ENCODE measurements at places on chromosomes 6 and 20.

DNA sequence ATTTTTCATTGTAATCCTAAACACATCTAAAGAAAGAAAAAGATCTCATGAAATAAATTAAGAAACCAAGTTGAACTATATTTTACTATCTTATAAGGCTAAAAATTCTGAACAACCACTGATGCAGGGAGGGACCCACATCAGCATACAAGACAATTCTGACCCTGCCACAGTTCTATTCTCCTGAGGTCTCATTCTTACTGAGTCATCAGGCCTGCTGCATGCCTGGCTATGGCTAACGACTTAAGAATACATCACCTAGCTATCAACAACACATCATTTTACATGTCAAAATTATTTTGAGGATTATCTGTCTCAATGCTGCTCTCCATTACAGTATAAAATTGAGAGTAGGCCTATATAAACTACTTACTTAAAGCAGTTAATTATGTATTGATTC, 52.9 kb downstream of the FBXL4 start:
- DNase-seq: no peak

- DNase-seq: no peak
These were observed 52.5 kb downstream of the ALDH5A1 start for GRCh38 chr6:24547243-24547642.

DNA sequence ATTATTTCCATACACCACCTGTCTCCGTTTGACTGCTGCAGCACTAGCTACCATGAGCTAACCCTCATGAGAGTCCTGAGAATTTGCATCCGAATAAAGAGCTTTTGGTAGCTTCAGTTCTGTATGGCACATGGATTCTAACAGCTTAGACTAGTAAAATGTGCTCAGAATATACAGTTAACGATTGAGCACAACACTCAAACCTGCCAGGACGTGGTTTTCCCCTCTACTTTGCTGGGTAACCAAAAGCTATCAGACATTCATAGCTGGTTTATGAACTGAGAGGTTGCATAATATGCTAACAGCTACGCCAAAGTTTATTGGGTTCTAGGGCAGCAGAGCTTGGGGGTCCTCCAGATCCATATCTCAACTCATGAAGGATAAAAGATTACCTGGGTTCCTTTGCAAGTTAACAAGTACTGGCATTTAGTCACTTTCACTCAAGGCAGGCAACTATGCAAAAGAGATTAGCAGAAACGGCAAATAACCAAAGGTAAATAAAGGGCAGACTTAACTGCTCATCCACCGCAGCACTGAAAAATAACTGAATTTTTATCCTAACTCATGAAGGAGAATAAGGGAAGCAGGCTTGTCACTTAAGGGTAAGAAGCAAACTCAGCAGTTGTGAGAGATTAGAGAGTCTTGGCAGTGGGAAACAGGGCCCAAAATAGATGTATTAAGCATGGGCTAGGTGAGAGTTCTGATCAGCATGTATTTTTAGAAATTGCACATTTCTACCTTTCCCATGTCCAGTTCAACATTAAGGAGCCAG, 29.4 kb downstream of the NUDT3 start:
- no peak for DNase-seq

- DNase-seq: no peak
These were observed 435.4 kb downstream of the BCKDHB start for GRCh38 chr6:80541886-80542285.

- DNase-seq: no peak
These were observed 391.6 kb downstream of the PLCB1 start for GRCh38 chr20:8523684-8524083.

GRCh38 chr6:142913511-142914047, 31.4 kb downstream of the HIVEP2 start:
- DNase-seq: no peak

GRCh38 chr6:144928847-144929246, 643.7 kb downstream of the UTRN start:
- no peak for DNase-seq

GRCh38 chr20:52305858-52306257, 114.3 kb upstream of the ZFP64 start:
- DNase-seq: no peak

DNA sequence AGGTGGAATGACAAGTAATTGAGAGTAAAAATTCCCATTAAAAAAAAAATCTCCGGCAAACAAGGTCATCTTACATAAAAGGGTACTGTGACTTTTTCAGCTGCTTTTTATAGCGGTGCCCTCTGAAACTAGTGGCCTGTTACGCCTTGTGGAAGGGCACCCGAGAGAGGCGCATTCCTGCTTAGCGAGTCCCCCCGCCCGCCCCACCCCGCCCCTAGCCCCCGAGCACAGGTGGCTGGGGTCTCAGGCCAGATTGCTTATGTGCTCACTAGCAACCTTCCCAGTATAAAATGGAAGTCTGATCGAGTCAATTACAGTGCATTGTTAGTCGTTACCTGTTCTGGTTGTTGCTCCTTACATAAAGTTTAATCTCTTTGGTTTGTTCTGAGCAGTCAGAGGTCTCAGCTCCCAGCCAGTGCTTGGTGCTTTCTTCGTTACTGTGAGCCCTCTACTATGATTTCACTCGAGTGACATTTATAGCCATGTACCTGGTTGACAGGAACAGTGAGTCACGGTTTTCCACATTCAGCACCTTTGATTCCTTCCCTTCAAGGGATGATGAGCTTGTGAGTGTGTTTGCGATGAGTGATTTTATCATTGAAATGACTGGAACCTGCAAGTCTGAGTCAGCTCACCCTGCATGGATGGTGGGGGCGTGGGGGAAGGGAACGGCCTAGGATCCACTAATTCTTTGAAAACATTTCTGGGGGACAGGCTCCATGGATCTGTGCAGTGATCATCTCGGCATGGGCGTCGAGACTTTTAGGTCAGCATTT, 47.6 kb downstream of the ZDHHC14 start:
- DNase-seq: no peak

DNA sequence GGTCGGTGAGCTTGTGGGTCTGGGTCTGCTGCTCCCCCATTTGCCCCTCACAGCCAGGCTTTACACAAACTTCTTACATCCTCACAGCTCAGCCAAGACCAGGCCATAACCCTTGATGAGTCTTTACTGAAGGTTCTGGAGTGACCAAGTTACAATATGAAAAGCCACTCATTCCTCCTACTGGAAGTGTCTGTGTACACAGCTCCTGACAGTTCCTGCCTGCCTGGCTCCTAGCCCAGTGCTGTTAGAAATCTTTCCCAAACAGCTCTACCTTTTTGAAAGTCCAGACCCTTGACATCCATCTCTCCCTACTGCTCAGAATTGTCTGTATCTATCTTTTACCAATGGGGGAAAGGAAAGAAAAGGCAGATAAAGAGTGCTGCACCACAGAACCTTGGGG, 106.9 kb downstream of the PAX1 start:
- no peak for DNase-seq

- no peak for DNase-seq
These were observed 68.5 kb upstream of the FOXO3 start for GRCh38 chr6:108492131-108492766.

DNA sequence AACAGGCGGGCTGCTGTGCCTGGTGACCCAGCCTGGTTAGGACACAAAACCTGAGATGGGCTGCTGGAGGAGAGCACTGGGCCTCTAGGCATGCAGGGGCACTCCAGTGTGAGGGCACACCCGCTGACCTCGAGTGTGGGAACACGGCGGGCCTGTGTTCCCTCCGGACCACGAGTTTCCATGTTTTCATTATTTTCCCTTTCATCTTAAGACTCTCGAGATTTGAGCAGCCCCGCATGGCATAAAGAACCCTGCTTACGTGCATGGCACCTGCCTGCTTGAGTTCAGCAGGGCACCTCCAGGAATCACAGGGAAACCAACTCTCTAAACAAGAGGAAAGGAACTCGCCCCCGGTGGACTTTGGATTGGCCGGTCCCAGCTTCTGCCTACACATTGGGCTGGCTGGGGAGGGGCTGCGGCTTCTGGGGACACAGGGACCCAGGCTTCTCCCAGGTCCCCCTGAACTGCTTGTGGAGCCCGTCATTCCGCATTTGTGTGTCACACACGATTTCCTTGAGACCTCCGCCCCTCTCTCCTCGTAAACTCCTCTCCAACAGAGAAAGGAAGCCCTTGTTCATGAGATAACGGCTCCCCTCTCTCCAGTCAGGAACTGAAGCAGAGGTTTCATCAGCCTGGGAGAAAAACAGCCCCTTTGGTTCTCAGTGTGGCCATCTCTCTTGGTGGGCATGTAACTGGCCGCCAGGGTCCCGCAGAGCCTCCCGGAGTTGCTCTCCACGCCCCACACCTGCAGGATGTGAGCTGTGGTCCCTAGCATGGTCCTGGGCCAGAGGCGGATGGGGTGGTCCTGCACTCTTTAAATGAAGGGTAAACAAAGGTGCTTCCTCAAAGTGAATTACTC, 181.8 kb downstream of the TTLL2 start:
- DNase-seq: no peak

- DNase-seq: no peak
These were observed 721.1 kb upstream of the CITED2 start for GRCh38 chr6:140095532-140095931.

DNA sequence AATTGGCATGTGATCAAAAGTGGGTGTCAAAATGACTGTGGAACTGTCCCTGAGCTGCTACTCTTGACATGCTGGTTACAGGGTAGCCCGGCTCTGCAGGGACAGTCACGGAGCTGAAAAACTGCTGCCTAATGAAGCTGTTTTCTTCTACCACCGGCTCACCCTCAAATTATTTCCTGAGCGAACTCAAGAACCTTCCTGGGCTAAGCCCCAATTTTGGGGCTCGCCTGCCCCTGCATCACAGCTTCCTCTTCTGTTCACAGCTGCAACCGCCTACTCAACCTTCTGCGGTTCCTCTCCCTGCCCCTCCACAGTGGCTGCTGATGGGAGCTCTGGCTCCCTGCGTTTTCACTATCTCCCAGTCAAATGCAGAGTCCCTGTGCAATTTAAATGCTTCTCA, 110.8 kb upstream of the MLN start:
- DNase-seq: no peak

- DNase-seq: no peak
These were observed 46.9 kb downstream of the CPXM1 start for GRCh38 chr20:2753461-2754040.

DNA sequence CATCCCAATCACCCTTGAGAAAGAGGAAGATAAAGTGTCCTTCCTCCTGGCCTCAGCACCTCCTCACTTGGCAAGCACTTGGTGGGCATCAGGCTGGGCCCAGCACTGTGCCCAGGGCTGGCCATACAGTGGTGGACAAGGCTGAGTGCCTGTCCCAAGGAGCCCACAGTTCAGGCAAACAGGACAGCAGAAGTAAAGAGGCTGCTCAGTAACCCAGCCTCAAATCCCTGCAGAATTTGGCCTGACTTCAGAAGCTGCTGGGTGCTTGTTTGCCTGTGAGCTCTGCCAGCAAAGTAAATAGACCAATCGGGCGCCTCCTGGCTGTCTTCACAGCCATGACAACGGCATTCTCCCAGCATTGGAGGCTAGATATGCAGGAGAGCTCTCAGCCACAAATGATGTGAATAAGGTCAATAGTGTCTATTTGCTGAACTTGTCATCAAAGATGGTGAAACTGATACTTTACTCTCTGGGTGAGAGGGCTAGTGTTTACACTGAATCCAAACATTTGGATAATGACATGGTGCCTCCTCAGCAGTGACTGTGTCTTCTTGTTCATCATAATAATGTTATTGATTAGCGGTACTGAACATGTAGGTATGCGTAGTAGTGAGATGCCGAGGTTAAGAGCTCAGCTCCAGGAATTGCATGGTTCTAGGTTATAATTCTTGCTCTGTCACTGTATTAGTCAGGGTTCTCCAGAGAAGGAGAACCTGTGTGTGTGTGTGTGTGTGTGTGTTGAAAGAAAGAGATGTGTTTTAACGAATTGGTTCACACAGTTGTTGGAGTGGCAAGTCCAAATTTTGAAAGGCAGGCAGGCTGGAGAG, 36.9 kb upstream of the FANCE start:
- DNase-seq: no peak

DNA sequence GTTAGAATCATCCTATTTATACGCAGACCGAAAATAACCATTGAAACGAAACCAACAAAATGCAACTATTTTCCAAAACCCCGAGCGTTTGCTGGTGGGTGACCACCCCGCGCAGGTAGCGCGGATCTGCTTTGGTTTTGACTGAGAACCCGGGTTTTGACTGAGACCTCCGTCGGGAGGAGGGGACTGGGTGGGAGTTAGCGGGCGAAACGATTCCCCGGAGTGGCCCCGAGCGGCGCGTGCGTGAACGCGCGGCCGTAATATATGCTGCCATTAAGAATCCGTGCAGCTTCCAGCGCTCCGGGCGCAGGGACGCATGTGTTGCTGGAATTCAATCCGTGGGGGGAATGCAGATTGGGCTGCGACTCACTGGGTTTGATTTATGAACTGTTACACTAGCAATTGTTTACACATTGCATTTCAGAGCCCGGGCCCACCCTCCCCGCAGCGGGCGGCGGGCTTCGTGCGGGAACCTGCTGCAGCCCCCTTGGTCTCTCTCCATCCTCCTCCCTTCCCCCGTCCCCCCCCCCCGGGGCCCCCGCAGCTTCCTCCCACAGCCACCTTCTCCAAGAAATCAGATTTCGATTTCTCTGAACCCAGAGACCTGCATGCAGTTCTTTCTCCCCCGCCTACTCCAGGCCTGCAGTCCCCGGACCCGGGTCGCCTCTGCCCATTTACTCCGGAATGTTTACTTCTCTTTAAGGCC, 9.9 kb downstream of the NRN1 start:
- DNase-seq: no peak

DNA sequence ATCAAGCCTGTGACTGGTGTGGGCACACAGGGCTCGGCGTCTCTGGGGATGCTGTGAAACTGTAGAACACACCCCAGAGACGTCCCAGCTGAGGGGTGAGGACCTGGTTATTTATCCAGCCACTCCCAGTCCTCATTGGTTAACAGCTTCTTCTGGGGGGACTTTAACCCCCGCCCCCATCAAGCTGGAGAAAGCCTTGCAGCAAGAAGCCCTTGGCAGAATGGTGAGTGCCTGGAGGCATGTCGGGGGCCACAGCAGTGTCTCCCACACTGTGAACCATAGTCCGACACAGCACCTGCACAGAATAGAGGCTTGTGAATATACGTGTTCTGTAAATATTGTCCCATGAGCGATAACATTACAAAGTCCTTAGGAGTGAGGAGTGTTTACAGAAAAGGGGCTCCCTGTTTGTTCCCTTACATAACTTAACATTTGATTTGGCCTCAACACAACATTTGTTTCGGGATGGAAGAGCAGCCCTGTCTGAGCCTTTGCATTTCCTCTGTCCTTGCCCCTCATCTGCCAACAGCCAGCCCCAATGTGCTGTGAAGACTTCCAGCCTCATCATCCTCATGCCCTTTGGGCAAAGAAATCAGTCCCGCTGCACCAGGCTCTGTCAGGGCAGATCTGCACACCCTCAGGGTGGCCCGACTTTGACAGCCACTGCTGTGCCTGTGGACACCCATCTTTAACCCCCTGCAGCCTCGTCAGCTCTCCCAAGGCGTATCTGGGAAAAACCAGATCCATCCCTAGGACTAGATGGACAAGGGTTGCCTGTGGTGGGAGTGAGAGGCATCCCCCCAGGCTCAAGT, 2.2 kb upstream of the RRBP1 start:
- no peak for DNase-seq

- DNase-seq: no peak
These were observed 22.9 kb upstream of the RIPK1 start for GRCh38 chr6:3045369-3045768.

- no peak for DNase-seq
These were observed 6.3 kb downstream of the OR2A4 start for GRCh38 chr6:131694832-131695426.

- DNase-seq: no peak
These were observed 52.2 kb upstream of the FNDC1 start for GRCh38 chr6:159117046-159117445.

Data from type B pancreatic cell (in vitro differentiated cells).